ENCODE measurements at places on chromosomes 11 and 22.
A peak's percentile ranks its signal among the peaks of the same experiment; 100 is the strongest.

DNA sequence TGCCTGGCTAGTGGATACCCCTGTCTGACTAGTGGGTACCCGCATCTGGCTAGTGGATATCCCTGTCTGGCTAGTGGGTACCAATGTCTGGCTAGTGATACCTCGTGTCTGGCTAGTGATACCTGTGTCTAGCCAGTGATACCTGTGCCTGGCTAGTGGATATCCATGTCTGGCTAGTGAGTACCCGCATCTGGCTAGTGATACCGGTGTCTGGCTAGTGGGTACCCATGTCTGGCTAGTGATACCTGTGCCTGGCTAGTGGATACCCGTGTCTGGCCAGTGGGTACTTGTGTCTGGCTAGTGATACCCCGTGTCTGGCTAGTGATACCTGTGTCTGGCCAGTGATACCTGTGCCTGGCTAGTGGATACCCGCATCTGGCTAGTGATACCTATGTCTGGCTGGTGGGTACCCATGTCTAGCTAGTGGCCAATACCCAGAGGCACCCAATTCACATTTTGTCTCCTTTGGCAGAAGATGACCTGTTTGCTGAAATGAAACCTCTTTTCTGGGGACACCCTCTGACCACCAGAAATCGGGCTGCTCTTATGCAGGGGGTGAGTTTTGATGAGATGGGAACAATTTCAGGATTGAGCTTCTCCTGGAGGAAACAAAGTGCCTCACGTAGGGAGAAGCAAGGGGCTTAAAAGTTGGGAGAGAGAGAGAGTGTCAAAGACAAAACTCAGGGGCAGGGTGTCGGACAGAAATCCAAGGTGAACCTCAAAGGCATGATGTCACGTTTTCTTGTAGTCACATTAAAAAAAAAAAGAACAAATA lies 63.4 kb downstream of the SMIM38 start:
- no peak for DNase-seq

DNA sequence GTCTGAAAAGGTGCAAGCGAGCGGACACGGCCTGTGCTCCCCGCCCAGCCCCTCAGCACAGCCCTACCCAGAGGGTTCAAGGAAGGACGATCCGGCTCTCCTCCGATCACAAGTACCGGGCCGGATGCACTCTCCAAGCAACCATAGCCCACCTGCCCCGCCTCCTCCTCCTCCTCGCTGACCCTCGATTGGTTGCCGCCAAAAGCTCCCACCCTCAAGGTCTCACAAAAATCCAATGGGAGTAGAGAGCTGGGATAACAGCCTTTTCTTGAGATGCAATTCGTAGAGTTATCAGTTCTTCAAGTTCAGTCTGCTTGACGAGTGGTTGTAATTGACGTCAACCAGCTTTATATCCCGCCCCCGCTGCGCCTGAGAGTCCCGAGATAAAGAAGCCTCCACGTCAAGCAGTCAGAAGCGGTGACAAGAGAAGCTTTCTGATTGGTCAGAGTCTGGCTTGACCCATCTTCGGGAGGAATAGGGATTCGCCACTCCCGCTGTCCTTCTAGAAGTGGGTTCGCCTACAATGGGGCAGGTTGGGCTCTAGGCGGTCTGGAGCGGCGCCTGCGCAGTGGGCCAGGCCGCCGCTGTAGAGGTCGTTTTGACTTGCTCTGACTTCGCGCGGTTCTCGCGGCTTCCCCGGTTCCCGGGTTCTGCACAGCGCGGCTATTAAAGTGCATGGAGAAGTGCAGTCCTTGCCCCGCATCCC lies at the start of gene IFT27:
IFT27 (minus strand) TSS at position 156 of the 706 bp plus-strand sequence. CDS start 412 bp downstream, outside the sequence.
- peak; percentile 99 for DNase-seq

DNA sequence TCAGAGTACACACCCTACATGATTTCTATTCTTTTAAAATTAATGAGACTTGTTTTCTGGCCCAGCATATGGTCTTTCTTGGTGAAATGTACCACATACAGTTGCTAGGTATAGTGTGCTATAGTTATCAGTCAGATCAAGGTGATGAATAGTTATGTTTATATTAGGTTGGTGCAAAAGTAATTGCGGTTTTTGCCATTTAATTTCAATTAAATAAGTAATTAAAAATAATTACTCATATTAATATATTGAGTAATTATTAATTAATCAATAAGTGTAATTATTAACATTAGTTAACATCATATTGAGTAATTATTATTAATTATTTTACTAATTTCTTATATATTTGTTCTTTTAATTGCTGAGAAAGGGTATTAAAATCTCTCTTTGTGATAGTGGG lies 56.1 kb downstream of the MYEOV start:
- no peak for DNase-seq

GRCh38 chr11:27700351-27701301 lies at the start of gene BDNF:
TSS of gene BDNF (minus strand) at chr11:27700455. CDS start at chr11:27658564, 41,891 bp downstream.
- DNase-seq = no peak

- DNase-seq = no peak
Observed at GRCh38 chr11:19323502-19323901, 82.8 kb upstream of the E2F8 start.

All from NCI-H446 treated with DMSO at 0.1 percent for 48 hours (cell line).